SK-N-SH (cell line): ENCODE measurements at places on chromosomes 6 and 20.

DNA sequence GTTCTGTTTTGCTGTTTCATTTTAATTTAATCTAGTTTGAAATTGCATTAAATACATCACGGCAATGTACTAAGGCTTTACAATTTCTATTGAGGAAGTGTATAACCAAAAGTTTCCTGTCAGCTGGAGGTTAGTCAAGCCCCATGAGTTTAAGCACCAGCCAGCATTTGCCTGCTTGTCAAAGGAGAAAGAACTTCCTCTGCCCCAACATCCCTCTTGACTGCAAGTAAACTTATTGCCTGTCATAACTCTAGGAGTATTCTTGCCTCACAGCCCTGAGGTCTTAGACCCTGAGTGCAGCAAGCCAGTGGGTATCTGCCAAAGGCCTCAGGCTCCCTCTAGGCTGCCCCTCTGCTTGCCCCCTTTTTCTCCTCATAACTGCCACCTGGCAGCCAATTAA, 106.7 kb upstream of the INSM1 start:
- no peak for DNase-seq

DNA sequence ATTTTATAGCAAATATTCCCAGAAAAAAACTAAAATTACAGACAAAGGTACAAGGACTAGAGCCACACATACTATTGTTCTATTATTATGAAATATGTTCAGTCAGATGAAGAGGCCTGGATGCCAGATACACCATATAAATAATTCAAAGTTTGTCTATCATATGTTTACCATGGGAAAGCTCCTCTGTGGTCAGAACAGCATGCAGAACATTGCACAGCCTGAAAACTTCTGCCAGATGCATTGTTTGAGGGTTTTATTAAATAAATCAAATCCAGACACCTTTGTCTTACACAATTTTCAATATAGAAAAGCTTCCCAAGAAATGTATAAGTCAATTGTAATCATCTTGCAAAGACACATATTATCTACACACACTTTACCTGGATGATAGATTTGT, 35.0 kb upstream of the COL21A1 start:
- no peak for DNase-seq

DNA sequence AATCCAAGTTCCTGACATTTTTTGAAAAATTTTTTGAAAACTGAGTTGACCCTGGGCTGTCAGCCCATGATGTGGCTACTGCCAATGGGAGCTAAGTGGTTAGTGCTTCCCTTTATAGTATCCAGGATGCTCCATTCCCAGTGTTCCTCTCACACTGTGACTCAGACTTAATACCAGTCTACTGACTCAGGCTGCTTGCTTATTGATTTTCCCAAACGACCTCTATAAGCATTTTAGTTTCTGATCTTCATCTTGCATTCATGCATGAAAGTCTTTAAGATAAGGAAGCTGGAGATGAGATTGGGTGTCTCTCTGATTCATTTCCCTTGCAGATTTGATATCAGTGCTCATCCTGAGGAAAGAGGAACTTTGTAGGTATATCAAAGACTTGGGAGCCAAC, 560.0 kb downstream of the TBC1D32 start:
- DNase-seq: no peak

GRCh38 chr6:132902901-132903300, 88.5 kb downstream of the RPS12 start:
- no peak for DNase-seq

DNA sequence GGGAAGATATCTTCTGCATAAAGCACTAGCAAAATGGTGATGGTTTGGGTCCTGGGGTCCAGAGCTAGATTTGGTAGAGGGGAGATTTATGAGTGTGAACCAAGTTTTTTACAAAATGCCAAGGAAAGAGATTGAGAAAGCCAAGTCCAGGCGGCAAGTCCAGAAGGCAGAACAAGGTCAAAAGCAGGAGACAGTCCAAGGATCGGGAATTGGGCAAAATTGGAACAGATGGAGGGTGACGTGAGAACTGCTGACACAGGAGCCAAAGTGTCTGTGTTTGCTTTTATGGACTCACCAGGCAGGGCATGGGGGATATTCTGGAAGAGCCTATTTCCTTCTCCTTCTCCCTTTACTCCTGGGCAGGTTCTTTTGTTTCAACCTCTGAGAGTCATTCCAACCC, 4.1 kb downstream of the NHLRC1 start:
- no peak for DNase-seq

DNA sequence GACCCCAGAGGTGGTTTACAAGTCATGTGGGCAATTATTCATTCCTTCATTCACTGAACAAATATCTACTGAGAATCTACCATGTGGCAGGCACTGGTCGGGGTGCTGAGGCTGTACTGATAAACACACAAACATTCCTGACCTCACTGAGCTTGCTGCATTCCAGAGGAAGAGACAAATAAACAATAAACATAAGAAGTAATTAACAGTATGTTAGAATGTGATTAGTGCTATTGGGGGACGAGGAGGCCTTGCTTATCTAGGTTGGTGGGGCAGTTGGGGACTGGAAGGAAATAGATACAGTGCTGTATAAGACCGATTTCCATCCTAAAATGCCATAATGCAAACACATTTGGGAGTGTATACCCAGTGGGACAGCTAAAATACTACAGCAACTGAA, 44.1 kb downstream of the MAK start:
- DNase-seq: no peak
